NCI-H446 (cell line): ENCODE measurements at places on chromosomes 16 and 17.

GRCh38 chr17:57109393-57110151 is 24.5 kb downstream of the AKAP1 start:
- DNase-seq, result peak; percentile 54

GRCh38 chr17:78313735-78314648 is 45.9 kb downstream of the SOCS3 start:
- DNase-seq, result peak; percentile 41

DNA sequence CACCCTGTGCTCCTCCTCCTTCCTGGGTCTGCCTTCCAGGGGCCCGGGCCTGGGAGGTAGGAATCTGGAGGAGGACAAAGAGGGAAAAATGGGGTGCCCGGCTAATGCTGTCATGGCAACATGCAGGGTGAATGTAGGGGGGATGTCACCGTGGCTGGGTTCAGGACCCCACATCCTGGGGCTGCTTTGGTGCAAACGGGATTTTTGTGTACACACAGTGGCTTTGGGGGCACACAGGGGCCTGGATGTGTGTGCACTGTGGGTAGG is 37.0 kb upstream of the CDC42EP4 start:
- DNase-seq, result no peak

GRCh38 chr17:19386051-19386929 is 700 bp downstream of the MFAP4 start:
- DNase-seq, result peak; percentile 32

- DNase-seq, result no peak
Observed at GRCh38 chr17:78185981-78186691, 716 bp downstream of the TK1 start.

GRCh38 chr16:71738855-71739254 is 14.4 kb upstream of the PHLPP2 start:
- DNase-seq, result no peak

DNA sequence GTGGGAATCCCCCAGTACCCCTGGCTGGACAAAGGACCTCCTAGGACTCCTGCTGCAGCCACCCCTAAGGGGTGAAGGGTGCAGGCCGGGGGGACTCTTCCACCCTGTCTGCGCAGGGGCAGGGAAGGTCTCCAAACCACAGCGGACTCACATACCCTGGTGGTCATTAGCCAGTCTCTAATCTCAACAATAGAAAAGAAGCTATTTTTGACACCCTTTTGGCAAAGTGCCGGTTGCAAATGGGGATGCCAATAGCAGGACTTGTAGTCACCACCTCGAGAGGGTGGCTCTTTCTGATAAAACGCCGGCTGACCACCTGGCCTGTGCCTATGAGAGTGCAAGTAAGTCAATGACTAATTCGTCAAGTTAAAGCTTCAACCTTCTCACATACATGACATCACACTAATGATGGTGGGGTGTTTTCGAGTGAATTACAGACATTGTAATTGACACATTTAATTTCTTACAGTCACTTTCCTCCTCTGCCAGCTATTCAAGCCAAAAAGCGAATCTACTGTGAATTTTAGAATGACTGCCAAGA is 23.1 kb upstream of the DNAH17 start:
- peak; percentile 88 for DNase-seq

GRCh38 chr17:73731733-73732132 is 87.5 kb upstream of the SDK2 start:
- no peak for DNase-seq

- no peak for DNase-seq
Observed at GRCh38 chr17:81740395-81740961, 28.4 kb downstream of the SLC25A10 start.

GRCh38 chr17:79914813-79915740 is 75.8 kb upstream of the CBX4 start:
- DNase-seq, result no peak

GRCh38 chr17:82355770-82356427 is 3.1 kb upstream of the TEX19 start:
- no peak for DNase-seq

DNA sequence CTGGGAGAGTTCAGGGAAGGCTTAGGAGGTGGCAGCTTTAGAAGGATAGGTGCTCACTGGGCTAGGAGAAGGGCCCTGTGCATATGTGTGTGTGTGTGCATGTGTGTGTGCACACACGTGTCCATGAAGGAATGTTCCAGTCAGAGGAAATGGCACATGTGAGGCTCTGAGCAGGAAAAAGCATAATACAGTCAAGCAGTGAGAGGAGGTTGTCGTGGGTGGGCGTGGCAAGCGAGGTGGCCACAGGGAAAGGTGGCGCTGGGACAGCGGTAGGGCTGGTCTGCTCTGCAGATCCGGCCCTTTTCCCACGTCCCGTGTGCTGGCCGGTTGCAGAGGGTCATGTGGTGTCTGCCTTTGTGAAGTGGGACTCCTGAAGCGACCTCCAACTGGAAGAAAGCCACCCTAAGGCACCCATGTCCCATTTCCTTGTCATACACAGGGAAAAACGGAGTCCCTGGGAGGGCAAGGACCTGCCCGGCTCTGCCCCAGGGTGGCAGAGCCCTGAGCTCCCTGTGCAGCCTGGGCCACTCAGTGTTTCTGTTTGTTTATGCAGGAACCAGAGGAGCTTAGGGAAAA is 40.1 kb downstream of the NT5M start:
- DNase-seq, result no peak

GRCh38 chr17:44049294-44050060 is 17.0 kb downstream of the LSM12 start:
- no peak for DNase-seq

DNA sequence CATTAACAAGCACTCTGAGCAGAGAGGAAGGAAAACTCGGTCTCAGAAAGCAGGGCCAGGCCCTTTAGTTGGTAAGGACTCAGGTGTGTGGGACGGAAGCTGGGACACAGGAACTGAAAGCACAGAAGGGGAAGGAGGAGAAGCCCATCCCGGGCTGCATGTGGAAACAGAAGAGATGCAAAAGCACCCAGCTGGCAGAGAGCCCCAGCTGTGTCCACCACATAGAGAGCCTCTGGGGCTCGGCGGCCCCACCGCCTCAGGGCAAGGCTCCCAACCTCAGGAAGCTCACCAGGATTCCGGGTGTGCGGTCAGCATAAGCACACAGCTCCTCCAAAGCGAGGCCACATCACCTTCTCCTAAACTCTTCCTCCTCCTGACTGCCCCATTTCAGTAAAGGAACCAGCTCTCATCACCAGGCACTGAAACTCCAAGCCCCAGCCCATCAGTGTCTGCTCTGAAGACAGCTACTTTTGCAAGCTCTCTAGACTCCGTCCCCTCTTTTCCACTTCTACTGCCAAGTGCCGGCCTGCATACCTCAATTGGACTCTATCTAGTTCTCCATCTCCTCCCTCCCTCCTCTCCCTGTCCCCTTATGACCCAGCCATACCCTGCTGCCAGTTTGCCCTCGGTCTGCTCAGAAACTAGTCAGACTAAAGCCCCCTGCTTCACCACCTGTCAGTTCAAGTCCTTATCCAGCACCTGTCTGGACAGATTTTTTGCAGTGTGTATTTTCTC is 6.0 kb downstream of the ST3GAL2 start:
- no peak for DNase-seq

DNA sequence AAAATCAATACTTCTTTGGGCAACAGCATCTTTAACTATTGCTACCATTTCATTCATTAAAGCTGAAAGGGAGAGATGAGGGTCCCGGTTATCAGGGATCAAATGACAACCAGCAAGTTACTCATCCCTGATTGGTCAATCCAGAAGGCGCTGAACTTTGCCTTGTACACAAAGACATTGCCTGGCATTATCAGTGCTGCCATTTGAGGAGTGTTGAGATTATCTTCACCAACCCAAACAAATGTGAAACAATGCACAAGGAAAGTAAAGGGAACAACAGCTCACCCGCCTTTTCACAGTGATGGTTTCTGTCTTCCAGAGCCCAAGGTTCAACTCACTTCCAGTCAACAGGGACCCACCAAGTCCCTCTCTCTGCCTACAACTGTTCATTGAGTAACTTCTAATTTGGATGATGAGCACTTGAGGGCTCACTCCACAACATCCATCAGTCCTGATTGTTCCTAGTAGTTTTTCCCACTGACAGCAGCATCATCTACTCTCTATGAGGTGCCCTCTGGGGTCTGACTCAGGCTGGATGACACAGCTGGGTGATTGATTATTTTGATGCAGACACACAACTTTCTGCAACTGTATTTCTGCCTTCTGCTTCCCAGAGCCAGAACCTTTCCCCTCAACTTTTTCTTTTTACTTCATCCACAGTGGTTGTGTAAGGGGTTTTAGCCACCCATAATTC is 32.0 kb downstream of the LYRM9 start:
- no peak for DNase-seq

- no peak for DNase-seq
Observed at GRCh38 chr16:87263418-87264052, 53.7 kb downstream of the C16orf95 start.

GRCh38 chr16:52283018-52283417 is 263.9 kb downstream of the TOX3 start:
- DNase-seq, result no peak

GRCh38 chr17:3927628-3928340 is 11.5 kb upstream of the P2RX1 start:
- no peak for DNase-seq

DNA sequence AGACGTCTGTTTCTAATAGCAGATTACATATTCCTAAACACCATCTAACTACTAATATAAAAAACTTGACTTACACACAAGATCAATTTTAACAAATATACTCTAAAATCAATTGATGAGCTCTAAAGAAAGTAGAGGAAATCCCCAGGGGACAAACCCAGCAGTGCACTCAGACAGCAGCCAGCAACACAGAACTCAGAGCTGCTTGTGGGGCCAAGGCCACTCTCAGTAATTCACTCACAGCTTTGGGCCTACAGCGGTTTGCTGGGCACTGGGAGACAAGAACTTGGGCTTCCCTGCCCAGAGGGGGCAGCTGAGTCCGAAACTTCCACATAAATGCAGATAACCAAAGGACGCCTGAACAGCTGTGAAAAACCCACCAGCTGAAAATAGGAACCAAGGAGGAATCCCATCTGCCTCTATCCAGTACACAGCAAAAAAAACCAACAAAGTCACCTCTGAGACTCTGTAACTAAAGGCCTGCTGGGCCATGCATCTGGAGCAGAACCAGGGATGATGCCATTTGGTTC is 21.4 kb downstream of the NPLOC4 start:
- DNase-seq, result no peak

DNA sequence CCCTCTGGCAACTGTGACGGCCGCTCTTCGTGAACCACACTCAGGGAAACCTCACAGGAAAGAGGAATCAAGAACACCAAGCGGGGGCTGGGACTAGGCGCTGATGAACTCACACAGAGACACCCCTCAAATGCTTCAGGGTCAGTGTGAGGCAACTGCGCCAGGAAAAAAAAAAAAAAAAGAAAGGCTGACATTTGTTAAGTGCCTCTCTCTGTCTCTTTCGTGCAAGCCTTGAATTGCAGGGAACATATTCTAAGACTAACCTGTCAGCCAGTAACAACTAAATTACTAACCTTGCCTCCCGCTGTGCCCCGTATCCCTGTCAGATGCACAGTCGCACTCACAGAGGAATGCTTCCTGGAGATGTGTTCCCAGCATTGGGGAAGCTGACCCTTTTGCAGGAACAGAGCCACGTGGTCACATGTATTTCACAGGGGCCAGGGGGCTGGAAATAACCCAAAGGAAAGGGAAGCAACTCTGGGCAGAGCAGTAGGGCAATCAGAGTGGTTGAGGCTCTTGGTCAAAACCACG is 247.8 kb downstream of the XYLT1 start:
- no peak for DNase-seq

DNA sequence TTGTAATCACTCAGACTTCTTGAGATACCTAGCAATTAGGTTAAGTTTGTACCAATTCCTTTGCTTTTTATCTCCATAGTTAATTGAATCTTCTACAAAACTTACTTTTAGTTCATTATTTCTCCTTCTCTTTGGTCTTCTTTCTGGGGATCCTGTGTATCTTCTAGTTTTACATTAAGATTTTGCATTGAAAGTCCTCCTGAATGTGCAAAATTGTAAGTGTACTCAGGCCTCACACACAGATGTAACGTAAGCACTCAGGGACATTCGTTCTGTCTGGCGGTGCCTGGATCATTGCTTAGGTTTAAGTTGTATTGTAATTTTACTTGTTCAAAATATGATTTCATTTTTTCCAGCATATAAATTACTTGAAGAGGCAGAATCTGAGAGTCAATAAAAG is 222.6 kb upstream of the CPHXL start:
- no peak for DNase-seq

DNA sequence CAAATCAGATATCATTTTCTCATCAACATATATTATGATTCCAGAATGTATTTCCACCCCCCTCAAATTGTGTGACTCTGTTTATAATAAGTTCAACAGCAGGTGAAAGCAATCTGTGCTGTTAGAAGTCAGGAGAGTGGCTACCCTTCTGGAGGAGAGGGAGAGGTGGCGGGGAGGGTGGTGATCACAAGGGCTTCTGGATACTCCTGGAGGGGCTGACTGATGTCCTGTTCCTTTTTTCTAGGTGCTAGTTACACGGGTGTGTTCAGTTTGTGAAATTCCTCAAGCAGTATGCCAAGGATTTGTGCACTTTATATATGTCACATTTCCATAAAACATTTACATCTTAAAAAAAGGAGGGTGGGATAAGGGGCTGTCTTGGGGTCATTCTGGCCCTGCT is 119.1 kb downstream of the IRF8 start:
- DNase-seq, result no peak

GRCh38 chr16:88870608-88871348 is 4.3 kb upstream of the PABPN1L start:
- no peak for DNase-seq

GRCh38 chr17:5874486-5874885 is 195.7 kb upstream of the WSCD1 start:
- DNase-seq, result peak; percentile 5

GRCh38 chr16:27400751-27401620 is 988 bp upstream of the IL21R start:
- DNase-seq, result no peak

- DNase-seq, result no peak
Observed at GRCh38 chr16:64375391-64375980, 746.4 kb downstream of the CDH11 start.
